WTC11 (cell line): ENCODE measurements at places on chromosomes 7 and 10. TPM values are rescaled to one million over a fixed set of nuclear protein-coding genes. Genes with fewer than 3 reads are reported as not detected.

BLNK gene
- total RNA-seq = not detected in 3 replicates

- H3K27me3 ChIP-seq = no peaks in the 10 kb centered on the region
- H3K27ac ChIP-seq = no peak overlapping the region
- no peak overlapping the region for H3K4me3 ChIP-seq
- no peaks in the 10 kb centered on the region for H3K36me3 ChIP-seq
- H3K4me1 ChIP-seq = peaks cover 22% of the 10 kb centered on the region
Observed at GRCh38 chr7:14233076-14233867, 243.8 kb upstream of the ETV1 start.

POT1 gene
- 20.2 to 24.7 TPM (median 21.9 TPM) in 3 replicates for total RNA-seq

PARP12 gene
- 9.1 to 10.5 TPM (median 9.5 TPM) in 3 replicates for total RNA-seq

- H3K27me3 ChIP-seq = peaks cover 16% of the 10 kb centered on the region
Observed at GRCh38 chr7:25861164-25861496, 290.9 kb upstream of the NFE2L3 start.

GPR26 gene
- total RNA-seq = 0.05 to 0.07 TPM (median 0.07 TPM) in 3 replicates

DNA sequence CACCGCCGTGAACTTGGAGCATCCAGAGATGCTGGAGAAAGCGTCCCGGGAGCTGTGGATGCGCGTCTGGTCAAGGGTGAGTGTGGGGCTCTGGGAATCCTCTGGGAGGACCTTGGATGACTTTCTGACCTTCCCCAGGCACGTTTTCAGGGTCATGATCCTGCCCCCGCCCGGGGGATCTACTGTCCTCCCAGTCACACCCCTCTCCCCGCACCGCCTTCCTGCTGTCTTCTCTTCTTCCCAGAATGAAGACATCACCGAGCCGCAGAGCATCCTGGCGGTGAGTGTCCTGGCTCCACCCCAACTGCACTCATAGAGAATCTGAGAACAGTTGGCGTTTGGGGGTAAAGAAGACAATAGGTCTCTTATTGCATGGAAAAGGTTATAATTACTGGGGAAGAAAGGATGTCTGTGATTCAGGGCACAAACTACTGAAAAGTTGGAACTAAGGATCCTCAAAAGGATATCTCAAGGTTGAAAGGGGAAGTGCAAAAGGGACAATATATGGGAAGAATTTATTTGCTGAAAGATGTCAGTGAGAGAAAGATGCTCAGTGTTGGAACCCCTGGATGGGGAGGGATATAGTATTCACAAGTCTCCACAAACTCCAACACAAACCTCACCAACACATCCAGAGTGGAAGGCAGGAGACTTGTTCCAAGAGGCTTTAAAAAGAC, 1.9 kb downstream of the GSTK1 start:
- peaks cover 14% of the 10 kb centered on the region for H3K27me3 ChIP-seq
- DNase-seq = no peak
- H3K4me1 ChIP-seq = peaks cover 12% of the 10 kb centered on the region
- H3K4me3 ChIP-seq = no peak overlapping the region

MPP7 gene
- total RNA-seq = 7.7 to 9.8 TPM (median 9.1 TPM) in 3 replicates

DNA sequence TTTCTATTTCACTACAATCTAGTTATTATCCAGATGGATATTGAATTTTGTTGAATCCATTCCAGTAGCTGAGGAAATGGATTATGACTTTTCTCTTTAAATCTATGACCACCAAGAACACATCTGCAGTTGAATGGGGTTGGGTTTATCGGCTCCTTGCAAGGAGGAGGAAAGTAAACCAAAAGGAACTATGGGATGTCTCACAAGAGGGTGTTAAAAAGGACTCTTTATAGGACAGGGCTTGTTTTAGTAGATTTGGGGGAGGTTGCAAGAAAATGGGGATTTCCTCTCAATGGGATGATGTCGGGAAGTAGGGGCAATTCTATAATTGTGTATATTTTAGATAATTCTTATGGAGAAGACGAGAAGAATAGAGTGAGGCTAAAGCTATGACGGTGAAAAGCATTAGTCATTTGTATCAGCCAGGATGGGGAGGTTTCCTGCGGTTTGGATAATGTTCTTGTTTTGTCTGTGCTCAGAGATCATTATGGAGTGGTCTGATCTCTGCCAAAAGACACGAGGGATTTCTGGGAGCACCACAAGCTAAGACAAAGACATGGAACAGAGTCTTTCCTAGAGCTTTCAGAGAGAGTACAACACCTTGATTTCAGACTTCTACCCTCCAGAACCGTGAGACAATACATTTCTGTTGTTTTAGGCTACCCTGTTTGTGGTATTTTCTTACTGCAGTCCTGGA, 5.3 kb upstream of the LRRC61 start:
- no peaks in the 10 kb centered on the region for H3K36me3 ChIP-seq
- H3K4me3 ChIP-seq = no peak overlapping the region
- DNase-seq = no peak
- H3K27me3 ChIP-seq = peaks cover 16% of the 10 kb centered on the region
- H3K27ac ChIP-seq = peak overlapping the region; percentile 46

- H3K27me3 ChIP-seq = no peaks in the 10 kb centered on the region; the same call in 1 of the 2 replicates
- H3K27ac ChIP-seq = no peak overlapping the region
- no peaks in the 10 kb centered on the region for H3K36me3 ChIP-seq
- H3K4me3 ChIP-seq = no peak overlapping the region
- DNase-seq = no peak
Observed at GRCh38 chr7:142894112-142894984, 8.8 kb upstream of the TRPV6 start.

SLC26A5 gene
- 0.15 to 0.46 TPM (median 0.41 TPM) in 3 replicates for total RNA-seq
